ENCODE measurements at places on chromosomes 3 and 15. TPM values are rescaled to one million over a fixed set of nuclear protein-coding genes. Genes with fewer than 3 reads are reported as not detected.

The PTX3 gene
- 251 TPM for polyA plus RNA-seq

DNA sequence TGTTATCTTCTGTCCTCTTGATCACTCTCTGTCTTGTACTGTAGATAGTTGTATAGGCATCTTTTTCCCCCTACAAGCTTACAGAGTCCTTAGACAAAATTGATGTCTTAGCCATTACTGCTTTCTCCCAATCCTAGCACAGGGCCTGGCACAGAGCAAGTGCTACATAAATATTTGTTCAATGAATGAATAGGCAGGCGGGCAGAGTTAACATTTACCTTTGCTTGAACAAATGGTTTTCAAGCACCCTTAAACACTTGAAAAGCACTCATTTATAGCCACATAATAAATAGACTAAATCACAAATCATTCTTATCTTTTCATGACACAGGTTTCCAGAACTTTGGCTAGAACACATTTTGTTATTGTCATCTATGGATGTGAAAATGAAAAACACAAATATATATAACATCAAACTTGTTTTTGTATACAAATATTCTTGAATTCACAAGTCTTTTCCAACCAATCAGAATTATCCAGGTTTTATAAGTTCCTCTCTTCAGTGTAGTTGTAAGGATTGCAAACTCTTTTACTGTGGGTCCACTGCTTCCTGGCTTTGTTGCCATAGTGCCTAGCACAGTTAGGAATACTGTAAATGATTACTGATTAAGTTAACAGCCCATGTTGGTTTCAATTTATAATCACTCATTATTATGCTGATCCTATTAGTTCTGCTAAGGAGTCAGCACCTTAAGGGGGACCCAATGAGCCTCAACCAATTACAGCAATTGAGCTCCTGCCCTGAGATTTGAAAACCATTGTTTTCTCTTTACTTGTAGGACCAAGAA, 61.9 kb downstream of the ISL2 start:
- DNase-seq: no peak

The COL6A5 gene
- not detected for polyA plus RNA-seq

DNA sequence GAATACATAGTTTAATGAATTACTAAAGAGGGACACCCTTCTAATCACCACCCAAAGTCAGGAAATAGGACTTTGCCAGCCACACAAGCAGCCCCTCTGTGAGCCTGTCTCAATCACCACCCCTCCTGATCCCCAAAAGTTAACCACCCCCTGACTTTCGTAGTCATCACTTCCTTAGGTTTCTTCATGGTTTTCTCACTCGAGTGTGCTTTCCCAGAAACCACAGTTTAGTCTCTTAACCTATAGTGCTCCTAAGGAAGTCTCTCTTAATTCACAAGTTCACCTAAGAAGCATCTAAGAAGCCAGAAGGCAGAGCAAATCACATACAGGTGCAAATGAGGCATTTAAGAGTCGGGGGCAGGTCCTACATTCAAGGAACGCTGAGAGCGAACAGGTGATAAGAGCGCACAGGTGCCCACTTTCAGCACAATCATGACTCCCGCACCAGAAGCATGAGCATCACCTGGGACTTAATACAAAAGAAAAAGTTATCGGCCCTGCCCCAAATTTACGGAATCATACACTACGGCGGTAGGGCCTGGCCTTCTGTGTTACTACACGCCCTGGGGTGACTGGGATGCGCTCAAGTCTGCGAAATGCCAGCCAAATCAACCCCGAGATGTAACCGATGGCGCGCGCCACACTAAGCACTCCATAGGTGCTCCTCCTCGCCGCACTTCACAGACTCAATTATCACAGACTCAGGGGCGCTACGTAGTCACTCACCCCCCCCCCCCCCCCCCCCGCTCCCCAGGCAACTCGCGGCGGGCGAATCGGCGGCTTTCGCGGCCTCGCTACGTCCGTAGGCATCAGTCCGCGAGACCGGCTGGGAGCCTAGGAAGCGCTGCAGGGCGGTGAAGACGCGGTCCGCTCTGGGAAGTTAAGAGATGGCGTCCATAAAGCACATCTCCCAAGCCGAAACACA, 815 bp downstream of the ULK4 start:
- peak; percentile 89 for DNase-seq

The GABRB3 gene
- polyA plus RNA-seq: 0.15 TPM
